ENCODE measurements at places on chromosomes 3 and 15. TPM values are rescaled to one million over a fixed set of nuclear protein-coding genes. Genes with fewer than 3 reads are reported as not detected.

DNA sequence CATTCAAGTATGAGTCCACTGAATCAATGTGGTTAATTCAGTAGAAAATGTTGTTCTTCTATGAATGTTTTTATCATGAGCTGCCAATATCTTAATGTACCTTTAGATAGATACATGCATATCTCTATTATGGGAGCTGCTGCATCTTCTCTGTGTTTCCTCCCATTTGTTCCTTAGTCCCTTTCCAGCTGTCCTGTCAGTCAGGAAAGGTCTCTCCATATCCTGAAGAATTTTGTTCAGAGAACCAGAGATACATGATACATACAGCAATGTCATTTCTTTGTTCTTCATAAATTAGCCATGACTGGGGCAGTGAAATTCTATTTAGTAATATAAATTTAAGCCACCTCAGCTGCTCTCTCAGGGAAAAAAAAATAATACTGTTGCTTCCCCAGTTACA, 103.7 kb downstream of the P3H2 start:
- DNase-seq: no peak

ACSBG1 gene
- 5.0 TPM for polyA plus RNA-seq

DNA sequence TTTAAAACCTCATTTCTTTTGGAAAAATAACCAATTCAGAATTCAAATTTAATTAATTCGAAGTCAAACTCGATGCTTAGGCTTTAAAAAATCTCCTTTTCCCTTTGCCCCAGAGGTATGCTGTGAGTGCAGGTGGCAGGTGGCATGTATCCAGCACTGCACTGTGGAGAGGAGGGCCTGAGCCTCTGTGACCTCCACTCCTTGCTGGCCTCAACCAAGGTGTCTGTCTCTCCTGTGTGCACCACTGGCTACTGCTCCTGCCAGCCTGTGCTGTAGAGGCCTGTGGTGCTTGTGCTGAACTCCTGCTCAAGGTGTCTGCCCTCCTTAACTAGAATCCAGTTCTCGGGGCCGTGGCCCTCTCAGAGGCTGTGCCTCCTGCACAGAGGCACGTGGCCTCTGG, 56.2 kb upstream of the NEDD4 start:
- no peak for DNase-seq

DNA sequence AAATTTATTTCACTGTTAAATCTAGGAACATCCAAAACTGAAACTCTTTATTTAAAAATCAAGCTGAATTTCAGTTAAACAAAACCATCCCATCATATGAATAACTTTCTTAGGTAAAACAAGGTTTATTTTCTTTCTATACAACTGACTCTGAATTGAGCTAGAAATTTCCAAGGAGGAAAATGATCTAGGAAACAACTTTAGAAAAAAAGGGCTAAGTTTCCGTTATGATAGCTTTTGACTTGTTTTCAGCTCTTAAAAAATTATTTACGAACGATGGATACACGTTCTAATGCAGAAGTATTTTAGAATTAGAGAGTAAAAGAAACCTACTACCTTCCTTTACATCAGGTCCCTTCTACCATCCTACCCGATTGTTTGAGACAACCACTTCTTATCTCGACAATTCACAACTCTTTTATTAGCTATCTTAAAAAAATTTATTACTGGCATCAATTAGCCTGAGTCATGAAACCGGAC, 1.8 kb upstream of the IGF1R start:
- no peak for DNase-seq

SLCO2A1 gene
- 1.0 TPM for polyA plus RNA-seq

- DNase-seq: no peak
Measured at GRCh38 chr3:100209948-100210771, 50.6 kb upstream of the TBC1D23 start.

- no peak for DNase-seq
Measured at GRCh38 chr3:153970047-153970446, 151.1 kb upstream of the ARHGEF26 start.

- DNase-seq: no peak
Measured at GRCh38 chr3:57505901-57506300, 38.2 kb downstream of the DNAH12 start.

DNA sequence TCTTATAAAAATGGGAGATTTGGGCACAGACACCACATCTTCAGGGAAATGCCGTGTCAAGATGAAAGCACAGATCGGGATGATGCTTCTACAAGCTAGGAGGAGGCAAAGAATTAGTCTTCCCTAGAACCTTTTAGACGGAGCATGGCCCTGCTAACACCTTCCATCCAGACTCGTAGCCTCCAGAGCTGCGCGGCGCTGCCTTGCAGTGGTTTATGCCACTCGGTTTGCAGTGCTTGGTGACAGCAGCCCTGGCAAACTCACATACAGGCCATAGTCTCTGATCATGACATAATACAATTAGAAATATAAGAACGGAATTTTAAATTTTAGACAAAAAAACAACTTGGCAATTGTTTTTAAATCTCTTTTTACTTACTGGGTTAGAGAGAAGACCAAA, 37.1 kb upstream of the SLC41A3 start:
- no peak for DNase-seq

GRCh38 chr3:164222197-164222596, 856.1 kb downstream of the SI start:
- no peak for DNase-seq

DNA sequence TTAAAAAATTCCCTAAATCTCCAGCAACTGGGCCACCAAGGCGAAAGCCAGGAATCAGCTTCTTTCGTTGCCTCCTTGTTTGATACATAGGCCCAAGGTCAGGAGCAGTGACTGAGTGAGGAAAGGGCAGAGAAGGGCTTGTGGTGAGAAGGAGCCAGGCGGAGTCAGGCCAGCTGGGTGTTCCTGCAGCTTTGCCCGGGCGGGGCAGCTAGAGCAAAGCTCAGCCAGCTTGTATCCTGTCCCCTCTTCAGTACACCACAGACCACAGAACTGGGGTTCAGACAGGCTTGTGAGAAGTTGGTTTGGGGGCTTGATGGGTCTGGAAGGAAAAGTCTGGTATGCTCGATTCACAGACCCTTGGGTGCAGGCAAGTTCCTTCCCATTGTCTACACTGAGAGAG, 52.6 kb downstream of the CCK start:
- no peak for DNase-seq

GRCh38 chr3:123694366-123695087, 109.7 kb upstream of the HACD2 start:
- DNase-seq: no peak

DNA sequence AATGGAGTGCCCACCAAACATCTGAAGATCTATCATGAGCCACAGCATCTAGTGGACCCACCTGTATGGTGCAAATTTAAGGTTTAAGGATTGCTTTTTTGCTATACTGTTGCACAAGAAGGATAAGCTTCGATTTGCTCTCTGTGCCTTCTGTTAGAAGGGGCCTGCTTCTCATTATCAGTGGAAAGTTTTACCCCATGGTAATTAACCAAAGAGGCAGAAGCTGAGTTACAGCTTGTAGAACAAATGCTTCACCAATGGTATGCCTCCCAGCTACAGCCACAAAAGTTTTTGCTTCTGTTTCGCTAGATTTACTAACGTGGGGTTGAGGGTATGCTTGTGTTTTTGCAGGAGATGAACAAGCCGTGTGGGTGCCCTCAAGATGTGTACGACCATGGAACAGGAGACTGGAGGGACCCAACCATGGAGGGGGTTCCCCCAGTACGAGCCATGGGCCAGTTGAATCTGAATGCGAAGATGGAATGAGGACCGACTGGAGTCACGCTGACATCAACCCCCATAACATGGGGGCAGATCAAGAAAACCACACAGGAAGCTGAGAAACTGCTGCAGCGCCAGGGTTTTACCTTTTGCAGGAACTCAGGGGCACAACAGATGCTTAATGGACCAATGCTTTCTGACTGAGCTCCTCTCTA, 43.5 kb downstream of the ACAD9 start:
- DNase-seq: no peak

DNA sequence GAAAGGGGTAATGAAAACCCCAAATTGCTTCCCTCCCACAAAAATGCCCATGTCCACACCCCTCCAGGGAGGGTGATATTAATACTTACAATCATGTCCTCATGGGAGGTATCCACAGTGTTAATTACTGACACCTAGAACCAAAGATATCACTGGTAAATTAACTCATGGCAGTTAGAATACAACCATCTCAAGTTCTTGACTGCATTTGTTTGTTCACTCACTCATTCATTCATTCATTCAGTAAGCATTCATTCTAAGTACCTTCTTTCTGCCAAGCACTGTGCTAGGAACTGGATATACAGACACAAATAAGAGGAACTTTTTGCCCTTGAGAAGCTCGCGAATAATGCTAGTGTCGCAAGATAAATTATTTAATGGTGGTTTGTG, 3.0 kb downstream of the SEC13 start:
- DNase-seq: no peak

VGLL4 gene
- 10.2 TPM for polyA plus RNA-seq

DNA sequence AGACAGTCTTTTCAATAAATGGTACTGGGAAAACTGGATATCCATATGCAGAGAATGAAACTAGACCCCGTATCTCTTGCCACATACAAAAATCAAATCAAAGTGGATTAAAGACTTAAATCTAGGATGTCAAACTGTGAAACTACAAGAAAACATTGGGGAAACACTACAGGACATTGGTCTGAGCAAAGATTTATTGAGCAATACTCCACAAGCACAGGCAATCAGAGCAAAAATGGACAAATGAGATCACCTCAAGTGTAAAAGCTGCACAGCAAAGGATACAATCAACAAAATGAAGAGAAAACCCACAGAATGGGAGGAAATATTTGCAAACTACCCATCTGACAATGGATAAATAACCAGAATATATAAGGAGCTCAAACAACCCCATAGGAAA, 38.4 kb upstream of the MBNL1 start:
- no peak for DNase-seq

GRCh38 chr3:83740504-83740903, 1218.3 kb upstream of the CADM2 start:
- no peak for DNase-seq

GRCh38 chr3:13113346-13114330, 40.4 kb upstream of the IQSEC1 start:
- DNase-seq: no peak

DNA sequence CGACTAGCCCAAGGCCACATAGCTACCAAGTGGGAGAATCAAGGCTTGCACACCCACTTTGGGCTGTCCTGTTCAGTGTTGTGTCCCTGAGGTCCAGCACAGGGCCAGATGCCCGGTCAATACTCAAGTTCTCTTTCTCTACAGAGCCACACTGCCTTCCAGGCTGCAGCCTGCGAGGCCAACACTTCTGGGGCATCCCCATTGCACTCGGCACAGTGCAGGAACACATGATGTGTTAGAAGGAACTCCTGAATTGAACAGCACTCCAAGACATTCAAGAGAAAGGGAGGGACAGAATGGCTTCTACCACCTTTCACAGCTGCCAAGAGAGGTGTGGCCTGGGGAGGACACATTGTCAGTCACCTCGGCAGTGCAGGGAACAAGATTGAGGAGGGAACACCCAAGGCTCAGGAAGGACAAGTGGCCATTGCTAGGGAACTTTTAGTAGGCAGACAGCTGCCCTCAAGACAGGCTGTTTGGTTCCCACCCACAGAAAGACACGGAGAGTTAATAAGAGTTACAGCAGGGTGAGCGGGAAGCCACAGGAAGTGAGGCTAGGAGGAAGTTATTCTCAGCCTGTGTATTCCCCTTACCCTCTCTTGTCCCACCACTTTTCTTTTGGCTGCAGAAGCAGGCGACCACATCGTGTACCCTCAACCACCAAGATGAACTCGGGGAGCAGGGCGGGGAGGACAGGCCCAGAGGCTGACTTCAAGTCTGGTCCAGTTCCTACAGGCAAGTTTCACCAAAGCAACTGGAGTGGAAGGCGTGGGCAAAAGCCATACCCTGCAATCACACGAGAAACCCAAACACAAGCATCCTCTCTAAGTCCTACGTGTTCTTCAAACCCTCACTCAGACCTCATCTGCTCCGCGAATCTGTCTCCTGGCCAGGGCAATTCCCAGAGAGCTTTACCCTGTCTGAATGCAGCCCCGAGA, 69.4 kb downstream of the SRGAP3 start:
- no peak for DNase-seq

GRCh38 chr15:40320931-40321371, 2.5 kb upstream of the INAFM2 start:
- peak; percentile 76 for DNase-seq

- no peak for DNase-seq
Measured at GRCh38 chr3:57968501-57968900, 39.7 kb upstream of the FLNB start.

DNA sequence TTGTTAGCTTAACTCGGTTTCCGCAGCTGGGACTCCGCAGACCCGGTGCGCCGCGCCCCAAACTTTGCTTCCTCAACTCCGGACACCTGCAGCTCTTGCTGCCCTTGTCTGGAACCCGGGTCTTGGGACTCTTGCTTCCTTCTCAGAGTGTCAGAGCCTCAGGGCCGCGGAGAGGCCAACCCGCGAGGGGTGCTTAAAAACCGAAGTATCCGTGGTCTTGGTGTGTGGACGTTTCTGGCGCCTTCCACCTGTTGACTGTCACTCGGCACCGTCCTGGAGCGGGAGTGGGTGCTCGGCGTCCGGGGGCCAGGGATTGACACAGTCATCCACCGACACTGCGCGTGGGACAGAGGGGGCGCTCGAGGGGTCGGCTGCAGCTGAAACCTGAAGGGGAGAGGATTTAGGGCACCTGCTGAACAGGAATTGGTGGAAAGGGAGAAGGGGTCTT, 386 bp downstream of the SQOR start:
- DNase-seq: peak; percentile 11

DNA sequence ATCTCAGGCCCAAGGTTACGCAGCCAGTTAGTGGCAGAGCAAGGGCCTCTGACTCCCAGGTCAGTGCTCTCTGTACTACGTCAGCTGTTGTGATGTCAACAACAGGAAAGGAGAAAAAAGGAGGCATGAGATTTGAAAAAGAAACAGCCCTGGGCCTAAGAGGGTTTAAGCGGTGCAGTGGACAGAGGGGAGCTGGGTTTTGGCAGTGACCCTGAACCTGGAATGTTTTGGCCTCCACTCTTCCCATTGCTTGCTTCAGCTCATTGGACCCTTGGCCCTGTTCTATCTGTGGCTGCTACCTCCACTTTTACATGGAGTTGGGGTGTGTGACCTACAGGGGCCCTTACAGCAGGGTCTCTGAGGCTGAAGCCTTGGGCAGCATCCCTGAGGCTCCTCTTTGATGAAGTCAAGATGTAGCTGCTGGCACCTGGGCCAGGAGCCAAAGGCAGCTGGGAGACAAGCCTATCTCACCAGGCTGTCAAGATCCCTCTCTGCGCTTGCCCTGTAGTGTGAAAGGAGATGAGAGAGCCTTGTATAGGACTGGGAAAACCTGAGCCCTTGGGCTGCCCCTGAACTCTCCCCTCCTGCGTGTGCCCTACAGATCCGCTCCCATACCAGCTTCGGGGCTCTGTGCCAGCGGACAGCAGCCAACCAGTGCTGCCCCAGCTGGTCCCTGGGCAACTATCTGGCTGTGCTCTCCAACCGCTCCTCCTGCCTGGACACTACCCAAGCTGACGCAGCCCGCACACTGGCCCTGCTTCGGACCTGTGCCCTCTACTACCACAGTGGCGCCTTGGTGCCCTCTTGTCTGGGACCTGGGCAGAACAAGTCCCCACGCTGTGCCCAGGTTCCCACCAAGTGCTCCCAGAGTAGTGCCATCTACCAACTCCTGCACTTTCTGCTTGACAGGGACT, 8.7 kb downstream of the DISP2 start:
- no peak for DNase-seq

SLC22A13 gene
- 0.09 TPM for polyA plus RNA-seq

- peak; percentile 29 for DNase-seq
Measured at GRCh38 chr3:129352045-129352444, 73.4 kb downstream of the HMCES start.

Measured in K562 (cell line).